MM.1S (cell line): ENCODE measurements at places on chromosomes 3 and 15.

DNA sequence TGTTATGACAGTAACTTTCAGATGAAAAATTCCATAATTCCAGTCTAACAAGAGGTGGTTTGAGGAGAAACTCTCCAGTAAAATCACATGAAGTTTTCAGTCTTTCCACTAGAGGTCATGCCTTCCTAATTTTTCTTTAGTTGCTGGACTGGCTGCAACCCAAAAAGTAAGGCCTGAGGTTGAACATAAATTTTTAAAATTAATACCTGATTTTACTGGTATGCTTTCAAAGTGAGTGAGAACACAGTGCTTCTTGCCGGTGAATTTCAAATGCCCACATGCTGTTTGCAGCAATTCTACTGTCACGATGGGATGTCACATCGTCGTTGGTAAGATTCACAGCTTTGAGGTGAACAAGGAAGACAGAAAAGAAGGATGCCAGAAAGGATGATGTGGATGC, 89.0 kb upstream of the FGF12 start:
- peak; percentile 52 for DNase-seq

DNA sequence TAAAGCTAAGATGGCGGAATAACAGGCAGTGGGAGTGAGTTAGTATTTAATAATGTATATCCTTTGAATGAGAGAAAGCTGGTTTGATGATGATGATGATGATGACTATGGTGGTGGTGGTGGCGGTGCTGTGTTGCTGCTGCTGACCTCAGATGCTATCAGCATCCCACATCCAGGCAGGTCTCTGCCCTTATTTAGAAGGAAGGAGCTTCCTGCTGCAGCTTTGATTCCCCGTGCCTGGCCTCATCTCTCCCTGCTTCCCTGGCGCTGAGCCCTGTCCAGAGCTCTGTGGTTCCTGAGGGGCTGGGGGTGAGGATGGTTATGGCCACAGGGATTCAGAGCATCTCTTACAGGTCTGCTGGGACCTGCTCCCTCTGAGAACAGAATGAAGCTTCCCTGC, 73.1 kb downstream of the RAB11A start:
- DNase-seq: no peak

DNA sequence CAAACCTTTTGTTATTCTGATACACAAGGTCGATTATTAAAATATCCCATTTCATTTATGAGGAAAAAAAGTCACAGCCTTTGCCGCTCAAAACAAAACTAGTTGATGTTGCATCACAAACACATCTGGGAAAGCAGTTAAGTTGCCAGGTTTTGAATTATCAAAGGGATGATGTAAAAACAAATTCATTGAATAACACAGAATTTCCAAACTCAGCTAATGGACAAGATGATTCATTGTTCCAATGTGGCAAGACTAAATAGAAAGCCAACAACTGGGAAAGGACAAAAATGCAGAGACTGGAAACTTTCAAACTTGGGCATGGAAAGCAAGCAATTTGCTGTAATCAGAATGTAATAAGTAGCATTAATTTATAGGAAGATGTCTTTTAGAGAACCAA, 610.0 kb upstream of the ZNF385D start:
- DNase-seq: no peak

- DNase-seq: no peak
Measured at GRCh38 chr3:173217127-173217526, 76.1 kb upstream of the SPATA16 start.

DNA sequence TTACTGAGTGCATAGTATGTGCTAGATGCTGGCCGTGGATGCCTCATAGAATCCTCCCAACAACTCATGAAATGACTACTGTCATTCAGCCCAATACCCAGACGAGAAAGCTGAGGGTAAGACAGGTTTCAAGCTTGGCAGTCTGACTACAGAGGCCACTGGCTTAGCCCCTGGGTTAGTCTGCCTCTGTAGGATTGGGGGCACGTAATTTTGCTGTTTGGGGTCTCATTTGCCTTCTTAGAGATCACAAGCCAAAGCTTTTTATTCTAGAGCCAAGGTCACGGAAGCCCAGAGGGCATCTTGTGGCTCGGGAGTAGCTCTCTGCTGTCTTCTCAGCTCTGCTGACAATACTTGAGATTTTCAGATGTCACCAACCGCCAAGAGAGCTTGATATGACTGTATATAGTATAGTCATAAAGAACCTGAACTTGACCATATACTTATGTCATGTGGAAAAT, 1.0 kb upstream of the CCR5 start:
- no peak for DNase-seq

DNA sequence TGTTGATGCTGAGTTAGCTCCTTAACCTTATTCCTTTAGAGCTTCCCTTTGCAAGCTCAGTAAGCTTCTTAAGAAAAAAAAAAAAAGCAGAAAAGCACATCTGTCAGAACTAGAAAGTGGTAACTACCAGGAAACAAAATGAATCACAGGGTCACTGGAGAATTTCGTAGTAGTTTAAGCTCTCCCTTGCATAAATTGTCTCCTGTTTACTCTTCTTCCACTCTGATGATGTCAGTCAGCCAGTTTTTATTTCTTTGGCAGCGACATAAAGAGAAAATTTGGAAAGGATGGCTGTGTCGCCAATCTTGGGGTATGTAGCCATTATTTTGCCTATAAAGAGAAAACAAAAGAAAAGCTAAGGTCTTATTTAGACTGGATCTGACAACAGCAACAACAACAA, 3.2 kb upstream of the GABRR3 start:
- DNase-seq: no peak

DNA sequence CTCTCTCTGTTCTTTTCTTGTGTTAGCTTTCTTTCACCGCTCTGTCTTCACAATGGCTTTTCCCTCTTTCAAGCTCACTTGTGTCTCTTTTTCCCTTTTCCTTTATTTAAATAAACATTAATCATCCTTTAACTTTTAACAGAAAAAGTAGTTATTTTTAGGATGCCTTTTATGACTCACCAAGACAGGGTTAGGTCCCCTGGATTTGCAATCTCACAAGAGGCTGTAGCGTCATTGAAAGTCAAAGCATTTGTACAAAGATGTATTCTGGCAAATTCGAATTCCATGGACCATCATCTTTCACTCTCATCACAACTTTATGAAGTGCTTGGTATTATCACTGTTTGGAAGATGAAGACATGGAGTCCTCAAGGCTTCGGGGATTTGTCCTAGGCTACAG, 34.8 kb upstream of the MCTP2 start:
- no peak for DNase-seq

GRCh38 chr3:192409201-192409837, 318.0 kb downstream of the FGF12 start:
- DNase-seq: peak; percentile 77

DNA sequence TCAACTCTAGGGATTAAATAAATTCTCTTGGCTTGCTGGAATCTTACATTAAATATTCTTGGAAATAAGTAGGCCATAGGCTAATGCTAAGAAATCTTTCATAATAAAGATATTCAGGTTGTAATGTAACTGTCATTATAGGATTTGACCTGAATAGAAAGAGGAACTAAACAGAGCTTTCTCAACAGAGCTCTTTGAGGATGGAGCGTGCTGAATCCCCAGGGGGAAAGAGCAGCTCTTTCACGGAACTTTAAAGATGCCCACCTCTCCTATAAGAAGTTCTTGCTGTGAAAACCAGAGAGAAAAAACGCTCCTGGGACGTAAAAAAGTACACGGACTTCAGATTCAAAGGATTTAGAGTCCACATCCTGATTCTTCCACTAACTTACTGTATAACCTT, 77.9 kb downstream of the NTRK3 start:
- peak; percentile 26 for DNase-seq

- DNase-seq: no peak
Measured at GRCh38 chr3:171977441-171977840, 61.9 kb upstream of the FNDC3B start.

GRCh38 chr15:61151791-61152190, 77.3 kb downstream of the RORA start:
- DNase-seq: no peak

GRCh38 chr3:45035441-45036301, 9.6 kb downstream of the CLEC3B start:
- no peak for DNase-seq

- peak; percentile 11 for DNase-seq
Measured at GRCh38 chr15:54840621-54841398, 355.9 kb downstream of the RSL24D1 start.

- DNase-seq: peak; percentile 26
Measured at GRCh38 chr3:77601823-77602415, 562.0 kb downstream of the ROBO2 start.

GRCh38 chr15:65732698-65733097, 59.4 kb downstream of the DENND4A start:
- DNase-seq: no peak

GRCh38 chr3:182562274-182562673, 231.0 kb upstream of the ATP11B start:
- DNase-seq: no peak

DNA sequence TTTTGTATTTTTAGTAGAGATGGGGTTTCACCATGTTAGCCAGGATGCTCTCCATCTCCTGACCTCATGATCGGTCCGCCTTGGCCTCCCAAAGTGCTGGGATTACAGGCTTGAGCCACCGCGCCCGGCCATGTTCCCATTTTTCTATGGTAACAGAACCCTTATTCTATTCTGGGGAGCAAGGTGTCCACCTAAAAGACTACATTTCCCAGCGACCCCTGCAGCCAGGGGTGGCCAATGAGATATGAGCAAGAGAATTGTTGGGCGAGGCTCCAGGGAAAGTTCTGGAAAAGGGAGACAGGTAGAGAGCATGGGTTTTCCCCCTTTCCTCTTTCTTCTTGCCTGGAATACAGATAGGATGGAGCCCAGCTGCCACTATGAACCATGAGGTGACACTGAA, 96.9 kb downstream of the LINGO1 start:
- DNase-seq: no peak

DNA sequence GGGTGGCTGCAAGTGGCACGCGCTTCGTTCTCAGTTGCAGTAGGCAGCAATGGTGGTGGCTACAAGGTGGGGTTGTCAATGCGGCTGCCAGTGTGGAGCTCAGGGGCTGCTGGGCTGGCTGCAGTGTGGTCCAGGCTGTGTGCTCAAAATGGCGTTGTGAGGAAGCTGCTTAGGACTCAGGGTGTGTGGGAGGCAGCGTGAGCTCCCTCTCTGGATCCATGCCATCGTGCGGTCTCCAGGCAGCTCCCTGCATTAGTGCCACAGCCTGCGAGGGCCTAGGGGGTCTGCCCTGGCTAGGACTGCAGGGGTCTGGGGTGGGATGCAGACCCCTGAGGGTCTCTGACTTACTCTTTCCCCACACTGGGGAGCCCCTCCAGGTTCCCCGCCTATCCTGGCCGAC, 397.2 kb downstream of the OCA2 start:
- DNase-seq: no peak

DNA sequence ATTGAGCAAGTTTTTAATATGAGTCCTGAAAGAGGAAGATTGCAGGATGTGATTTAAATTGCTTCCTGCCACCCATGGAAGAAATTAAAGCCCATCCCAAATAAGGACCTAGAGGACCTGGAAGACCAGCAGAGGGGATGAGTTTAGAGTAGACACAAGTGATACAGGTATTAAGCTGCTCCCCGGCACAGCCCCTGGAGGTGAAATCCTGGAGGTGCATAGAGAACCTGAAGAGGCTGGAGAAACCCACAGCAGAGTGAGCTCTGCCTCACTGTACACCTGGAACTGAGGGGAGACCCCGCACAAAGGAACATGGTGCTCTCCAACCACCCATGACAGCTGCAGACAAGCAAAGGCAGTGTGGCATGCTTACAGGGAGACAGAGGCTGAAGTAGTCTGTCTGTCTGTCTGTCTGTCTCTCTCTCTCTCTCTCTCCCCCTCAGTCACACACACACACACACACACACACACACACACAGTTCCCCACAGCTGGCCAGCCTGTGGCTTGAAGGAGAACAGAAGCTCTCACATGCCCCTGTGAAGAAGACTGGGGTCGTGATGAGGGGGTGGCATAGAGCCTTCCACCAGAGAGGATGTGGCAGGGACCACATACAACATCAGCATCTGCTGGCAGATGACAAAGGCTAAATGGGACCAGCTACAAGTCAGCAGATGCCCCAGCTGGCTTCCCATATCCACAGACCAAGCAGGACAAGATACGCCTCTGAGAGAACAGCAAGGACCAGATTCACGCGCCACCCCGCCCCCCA, 38.1 kb downstream of the FSIP1 start:
- DNase-seq: no peak

DNA sequence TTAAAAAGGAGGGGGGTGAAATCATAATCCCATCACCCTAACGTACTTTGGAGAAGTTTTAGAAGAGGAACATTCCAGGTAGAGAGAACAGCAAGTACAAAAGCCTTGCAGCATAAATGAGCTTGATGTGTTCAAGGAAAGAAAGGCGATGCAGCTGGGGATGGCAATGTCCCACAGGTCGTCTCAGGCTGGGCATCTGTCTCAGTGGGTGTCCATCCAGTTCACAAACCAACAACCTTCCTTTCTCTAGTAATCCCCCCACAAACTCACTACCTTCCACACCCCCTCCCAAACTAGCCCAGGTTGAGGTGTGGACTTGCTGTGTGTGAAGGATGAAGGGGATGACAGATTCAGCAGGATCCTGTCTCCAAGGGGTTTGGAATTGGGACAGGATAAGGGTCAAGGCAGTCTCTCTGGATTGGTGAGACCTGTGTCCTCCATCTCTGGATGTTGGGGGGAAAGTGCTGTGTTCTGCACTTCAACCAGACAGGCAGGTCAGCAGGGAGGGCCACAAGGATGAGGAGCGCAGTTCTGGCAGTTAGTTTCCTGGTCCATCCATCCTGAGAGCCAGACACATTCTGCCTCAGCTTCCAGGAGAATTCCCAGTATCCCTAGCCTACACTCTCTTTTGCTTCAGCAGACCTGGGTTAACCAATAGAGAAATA, 1.7 kb upstream of the ESYT3 start:
- DNase-seq: no peak

- no peak for DNase-seq
Measured at GRCh38 chr3:128504533-128504915, 11.5 kb upstream of the GATA2 start.

DNA sequence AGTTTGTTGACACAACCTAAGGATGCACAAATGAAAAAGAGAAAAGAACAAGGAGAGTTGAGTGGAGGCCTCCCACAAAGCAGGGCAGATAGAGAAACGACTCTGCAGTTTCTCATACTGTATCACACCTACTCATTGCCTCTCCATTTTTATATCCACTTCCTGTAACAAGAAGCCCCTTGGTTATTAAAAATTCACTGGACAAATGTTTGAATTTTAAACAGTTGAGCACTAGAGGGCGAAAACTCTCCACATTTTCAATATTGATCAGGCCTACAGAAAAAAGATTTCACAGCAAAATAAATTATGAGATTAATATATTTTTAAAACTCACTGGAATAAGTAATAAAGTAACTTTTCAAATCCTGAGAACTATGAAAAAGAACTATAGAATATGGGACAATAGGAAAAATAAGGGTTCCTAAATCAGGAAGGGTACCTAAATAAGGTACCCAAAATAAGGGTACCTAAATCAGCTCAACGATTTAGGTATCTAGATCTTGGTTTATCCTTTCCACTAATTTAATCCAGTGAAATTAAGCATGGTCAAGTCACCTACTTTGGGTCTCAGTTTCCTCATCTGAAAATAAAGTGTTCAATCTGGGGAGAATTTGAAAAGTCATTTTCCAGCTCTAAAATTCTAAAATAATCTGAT, 47.0 kb upstream of the PPIB start:
- peak; percentile 33 for DNase-seq
